ENCODE measurements at places on chromosomes 3 and 15.

DNA sequence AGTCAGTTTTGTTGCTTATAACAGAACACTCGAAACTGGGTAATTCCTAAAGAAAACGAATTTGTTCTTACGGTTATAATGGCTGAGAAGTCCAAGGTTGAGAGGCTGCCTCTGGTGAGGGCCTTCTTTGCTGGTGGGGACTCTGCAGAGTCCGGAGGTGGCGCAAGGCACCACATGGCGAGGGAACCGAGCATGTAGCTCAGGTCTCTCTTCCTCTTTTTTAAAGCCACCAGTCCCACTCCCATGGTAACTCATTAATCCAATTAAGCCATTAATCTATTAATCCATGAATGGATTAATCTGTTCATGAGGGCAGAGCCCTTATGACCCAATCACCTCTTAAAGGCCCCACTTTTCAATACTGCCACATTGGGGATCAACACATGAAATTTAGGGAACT is 50.0 kb downstream of the ROPN1B start:
- no peak for DNase-seq

DNA sequence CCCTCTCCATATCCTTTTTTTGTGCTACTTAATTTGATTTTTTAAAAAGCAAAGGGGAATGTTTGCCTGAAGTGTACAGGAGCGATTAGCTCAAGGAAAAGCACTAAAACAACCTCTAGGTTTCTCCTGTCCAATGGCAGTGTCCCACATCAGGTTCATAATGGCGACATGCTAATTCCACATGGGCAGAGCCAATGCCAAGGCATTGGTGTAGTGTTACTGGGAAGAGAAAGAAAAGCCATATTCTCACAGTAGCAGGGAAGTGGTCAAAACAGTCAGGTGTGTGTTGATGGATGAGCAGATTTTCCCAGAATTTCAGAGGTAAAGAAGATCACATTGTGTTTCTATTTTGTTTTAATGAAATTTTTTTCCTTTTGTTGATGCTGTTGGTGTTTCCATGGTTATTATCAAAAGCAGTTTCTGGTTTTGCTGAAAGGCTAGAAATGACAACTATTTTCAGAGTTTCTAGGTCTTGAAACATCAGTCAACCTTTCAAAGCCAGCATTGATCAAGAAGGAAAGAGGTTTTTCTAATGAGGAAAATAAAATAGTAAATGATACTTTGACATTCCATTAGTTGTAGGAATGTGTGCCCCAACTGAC is 65.2 kb downstream of the FNDC3B start:
- DNase-seq: no peak

DNA sequence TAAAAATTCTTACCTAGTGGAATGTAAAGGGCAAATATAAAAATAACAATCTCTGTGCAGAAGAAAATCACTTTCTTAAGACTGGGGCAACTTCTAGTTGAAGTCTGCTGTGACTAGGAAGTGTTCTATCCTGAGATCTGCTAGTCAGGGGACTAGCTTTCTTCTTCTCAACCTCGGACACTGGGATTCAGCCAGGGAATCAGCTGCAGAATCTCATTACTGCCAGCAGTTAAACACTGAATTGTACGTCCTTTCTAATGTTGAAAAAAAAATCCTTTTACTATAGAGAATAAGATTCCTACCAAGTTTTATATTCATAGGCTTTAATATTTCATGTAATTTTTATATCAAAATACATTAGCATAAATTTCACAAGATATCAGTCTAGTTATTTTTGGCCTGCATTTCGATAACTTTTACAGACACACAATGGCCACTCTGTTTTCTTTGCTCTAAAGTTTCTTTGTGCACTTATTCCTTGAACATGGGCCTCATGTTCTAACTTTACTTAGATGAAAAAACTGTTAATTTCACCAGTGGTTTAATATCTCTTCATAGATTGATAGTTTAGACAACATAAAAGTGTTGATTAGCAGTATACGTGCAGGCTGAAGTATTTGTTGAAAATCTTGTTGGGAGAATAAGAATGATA is 2.6 kb upstream of the NEO1 start:
- DNase-seq: no peak

DNA sequence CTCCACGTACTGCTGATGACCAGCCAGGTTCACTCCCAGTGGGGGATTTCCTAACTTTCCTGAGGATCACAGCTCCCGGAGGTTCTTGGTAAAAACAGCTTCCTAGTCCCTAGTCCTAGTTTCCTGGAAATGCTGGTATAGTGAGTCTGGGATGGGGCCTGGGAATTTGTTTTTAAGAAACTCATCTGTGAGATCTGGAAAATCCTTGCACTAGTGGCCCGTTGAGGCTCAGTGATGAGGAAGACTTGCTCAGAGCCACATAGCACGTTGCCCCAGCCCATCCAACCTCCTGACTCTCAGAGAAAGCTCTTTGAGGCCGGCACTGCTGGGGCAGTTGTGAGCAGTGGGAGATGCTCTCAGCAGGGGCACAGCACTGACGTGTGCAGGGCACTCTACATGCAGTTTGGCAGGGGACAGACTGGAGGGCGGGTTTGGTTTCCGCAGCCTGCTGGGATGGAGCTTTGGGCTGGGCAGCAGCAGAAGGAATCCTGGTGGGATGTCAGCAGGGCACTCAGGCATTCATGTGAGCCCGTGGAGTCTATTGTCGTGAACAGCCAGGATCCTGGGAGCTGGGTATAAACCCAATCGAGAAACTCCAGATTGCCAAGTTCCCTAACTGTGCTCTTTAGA is 31.6 kb downstream of the SAXO2 start:
- no peak for DNase-seq

- DNase-seq: no peak
These were observed 29.2 kb downstream of the EPHB3 start for GRCh38 chr3:184590795-184591194.

GRCh38 chr3:104598848-104599511 is 767.7 kb upstream of the ALCAM start:
- no peak for DNase-seq

All from activated CD8-positive, alpha-beta memory T cell treated with anti-CD3 and anti-CD28 coated beads for 4 hours (primary cell).